ENCODE measurements at places on chromosomes 3 and 15.

- H3K27ac ChIP-seq = no peak overlapping the region
- H3K36me3 ChIP-seq = no peaks in the 10 kb centered on the region
- H3K4me1 ChIP-seq = no peaks in the 10 kb centered on the region
- H3K27me3 ChIP-seq = no peaks in the 10 kb centered on the region
- no peak for DNase-seq
Observed at GRCh38 chr3:45181496-45181895, 35.3 kb upstream of the CDCP1 start.

GRCh38 chr3:25532431-25533162 lies 104.5 kb downstream of the RARB start:
- H3K27ac ChIP-seq = no peak overlapping the region
- H3K4me1 ChIP-seq = no peaks in the 10 kb centered on the region
- no peak for DNase-seq
- no peaks in the 10 kb centered on the region for H3K27me3 ChIP-seq
- no peak overlapping the region for H3K4me3 ChIP-seq

DNA sequence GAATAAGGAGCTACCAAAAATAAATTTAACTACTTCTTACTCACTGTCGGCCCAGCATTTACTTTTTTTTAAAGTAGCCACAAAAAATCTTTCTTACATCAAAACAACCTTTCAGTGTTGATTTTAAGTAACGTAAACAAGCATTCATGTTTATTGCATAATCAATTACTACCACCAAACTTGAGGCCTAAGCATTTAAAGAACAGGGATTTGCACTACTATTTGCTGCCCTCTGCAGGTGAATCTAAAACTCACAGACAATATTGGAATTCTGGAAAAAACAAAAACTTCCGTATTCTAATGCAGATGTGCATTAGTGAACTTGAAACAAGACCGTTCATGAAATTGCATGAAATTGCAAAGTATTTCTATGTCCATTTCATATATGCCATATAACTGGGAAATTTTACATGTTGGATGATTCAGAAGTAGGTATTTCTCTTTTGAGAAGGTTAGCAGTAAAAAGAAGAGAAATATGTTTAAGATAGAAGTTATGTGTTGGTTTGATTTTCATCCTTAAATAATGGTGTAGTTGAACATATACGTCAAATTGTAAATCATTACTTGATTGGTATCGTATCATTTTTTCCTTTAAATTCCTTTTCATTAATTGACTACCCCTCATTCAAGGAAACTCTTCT lies 55.6 kb downstream of the CGGBP1 start:
- H3K27me3 ChIP-seq = no peaks in the 10 kb centered on the region
- no peak overlapping the region for H3K27ac ChIP-seq
- peak; percentile 80 for DNase-seq

- H3K4me1 ChIP-seq = no peaks in the 10 kb centered on the region
- DNase-seq = no peak
- no peak overlapping the region for H3K27ac ChIP-seq
- H3K27me3 ChIP-seq = peaks cover 4% of the 10 kb centered on the region
- no peaks in the 10 kb centered on the region for H3K36me3 ChIP-seq
- H3K4me3 ChIP-seq = no peak overlapping the region
Observed at GRCh38 chr3:195048059-195048905, 222.7 kb downstream of the XXYLT1 start.

- no peak for DNase-seq
- peaks cover 3% of the 10 kb centered on the region for H3K4me1 ChIP-seq
- no peaks in the 10 kb centered on the region for H3K36me3 ChIP-seq
- no peak overlapping the region for H3K27ac ChIP-seq
- no peak overlapping the region for H3K4me3 ChIP-seq
- peaks cover 19% of the 10 kb centered on the region for H3K27me3 ChIP-seq
Observed at GRCh38 chr3:43854916-43855315, 164.2 kb downstream of the ABHD5 start.

Data from spinal cord (tissue), 10 donors.